Activated T-cell treated with anti-CD3 and anti-CD28 coated beads for 48 hours (primary cell): ENCODE measurements at places on chromosomes 12 and 14.

GRCh38 chr12:3944620-3945019 lies 71.4 kb upstream of the PARP11 start:
- no peak for DNase-seq

DNA sequence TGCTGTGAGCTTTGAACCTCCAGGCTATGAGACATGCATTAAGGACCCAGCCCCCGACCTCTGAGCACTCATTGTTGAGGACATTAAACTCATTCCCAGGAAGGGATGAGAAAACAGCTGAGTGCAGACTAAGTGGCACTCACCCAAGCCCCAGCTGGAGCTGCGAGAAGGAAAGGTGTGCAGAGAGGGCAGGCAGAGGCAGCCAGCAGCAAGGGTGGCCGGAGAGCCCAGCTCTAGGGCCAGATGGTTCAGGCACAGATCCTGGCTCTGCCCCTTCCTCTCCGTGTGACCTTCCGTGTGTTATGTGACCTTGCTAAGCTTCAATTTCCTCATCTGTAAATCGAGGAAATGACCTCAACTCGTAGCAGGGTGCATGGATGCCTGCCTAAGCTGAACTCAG lies 3.7 kb downstream of the TSPAN11 start:
- DNase-seq: no peak

DNA sequence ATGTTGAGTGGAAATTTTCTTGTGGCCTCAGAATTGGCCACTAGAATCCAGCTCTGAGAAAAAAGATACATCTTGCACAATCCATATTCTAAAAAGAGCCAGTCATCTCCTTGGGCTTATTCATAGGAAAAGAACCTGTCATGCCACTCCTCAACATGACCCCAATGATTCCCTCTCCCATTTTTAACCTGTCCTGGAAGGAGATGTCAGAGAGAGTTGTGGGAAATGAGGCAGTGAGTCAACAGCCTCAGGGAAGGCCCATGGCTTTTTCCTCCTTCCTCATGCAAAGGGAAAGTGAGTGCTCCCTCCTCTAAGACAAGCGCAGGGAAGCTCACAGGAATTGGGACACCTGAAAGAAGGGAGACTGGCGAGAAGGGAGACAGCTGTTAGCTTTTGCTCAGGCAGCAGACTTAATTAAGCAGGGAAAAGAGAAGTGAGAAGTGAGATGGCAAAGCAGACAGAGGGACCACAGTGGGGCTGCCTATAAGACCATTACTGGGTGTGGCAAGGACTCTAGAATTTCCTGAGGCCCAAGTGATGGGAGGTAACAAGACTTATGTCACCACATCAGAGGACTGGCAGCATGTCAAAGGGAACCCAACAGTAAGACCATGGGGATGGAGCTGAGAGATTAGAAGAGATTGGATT lies 10.2 kb upstream of the DHRS7 start:
- no peak for DNase-seq

DNA sequence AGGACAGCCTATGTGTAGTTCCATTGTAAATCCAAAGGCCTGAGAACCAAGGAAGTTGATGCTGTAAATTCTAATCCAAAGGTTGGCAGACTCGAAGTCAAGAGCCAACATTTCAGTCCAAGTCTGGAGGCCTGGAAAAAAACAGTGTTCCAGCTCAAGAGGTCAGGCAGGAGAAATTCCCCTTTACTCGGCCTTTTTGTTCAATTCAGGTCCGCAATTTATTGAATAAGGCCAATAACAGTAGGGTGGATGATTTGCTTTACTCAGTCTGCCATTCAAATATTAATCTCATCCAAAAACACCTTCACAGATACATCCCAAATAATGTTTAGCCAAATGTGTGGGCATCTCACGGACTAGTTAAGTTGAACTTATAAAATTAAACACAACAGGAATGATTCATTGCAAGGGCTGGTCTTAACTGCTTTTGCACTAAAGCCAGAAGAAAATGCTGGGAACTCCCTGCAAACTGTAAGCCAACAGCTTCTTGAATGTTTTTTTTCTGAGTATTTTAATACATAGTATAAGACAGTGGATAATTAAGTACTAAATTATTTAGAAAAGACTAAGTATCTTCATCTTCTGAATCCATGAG lies 197.4 kb upstream of the GARIN6 start:
- no peak for DNase-seq
